ENCODE measurements at places on chromosomes 1 and 21.

- peak; percentile 90 for DNase-seq
These were observed 18.3 kb upstream of the IL6R start for GRCh38 chr1:154386643-154387352.

DNA sequence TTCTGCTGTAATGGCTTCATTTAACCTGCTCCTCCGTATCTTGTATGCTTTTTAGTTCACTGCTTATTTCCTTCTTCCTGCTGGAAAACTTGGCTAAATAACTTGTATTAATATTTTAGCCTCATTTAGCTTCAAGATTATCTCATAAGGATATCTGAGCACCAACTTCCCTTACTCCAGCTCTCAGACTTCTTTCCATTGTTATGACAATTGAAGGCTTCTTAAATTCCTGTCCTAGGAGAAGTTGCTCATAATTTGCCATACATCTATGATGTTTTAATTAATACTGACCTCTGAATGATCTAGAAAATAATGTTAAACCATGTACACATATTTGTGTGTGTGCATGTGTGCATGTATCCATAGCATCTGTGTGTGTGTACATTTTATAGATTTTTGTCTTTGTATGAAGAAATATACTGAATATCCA, 1524.4 kb upstream of the TPTE start:
- DNase-seq: no peak

DNA sequence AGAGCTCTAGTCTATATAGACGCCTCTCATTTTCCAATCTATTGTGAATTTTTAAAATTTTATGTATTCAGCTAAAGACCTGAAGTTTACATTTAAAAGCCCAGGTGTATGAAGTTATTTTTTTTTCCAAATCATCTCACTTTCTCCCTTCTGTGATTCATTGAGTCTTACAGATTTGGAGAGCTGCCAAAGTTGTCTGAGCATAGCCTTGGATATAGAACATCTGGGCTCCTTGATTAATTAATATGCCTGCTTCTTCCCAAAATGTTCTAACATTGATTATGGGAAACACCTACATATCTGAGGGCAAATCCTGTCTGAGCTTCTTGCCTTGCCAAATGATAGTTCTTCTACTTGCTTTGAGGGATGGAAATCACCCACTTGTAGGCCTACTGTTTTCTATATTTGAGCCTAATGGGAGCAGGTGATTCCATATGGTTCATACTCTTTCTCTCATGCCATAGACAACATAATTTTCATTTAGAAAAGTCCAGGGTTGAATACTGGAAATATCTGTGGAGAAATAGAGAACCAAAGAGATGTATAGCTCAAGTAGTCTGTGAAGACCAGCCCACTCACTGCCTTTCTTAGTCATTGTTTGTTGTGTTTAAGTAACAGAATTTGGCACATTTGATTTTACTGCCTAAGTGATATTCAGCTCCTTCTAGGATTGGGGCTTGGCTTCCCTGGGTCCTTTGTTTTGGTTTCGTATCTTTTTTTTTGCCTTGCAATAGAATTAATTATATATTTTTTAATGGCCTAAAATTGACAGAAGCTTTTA, 46.2 kb downstream of the MACF1 start:
- DNase-seq: peak; percentile 32

- no peak for DNase-seq
These were observed 93.8 kb downstream of the SYT2 start for GRCh38 chr1:202616355-202616915.

GRCh38 chr1:66540434-66541032, 6.6 kb downstream of the SGIP1 start:
- no peak for DNase-seq

- no peak for DNase-seq
These were observed 47.0 kb upstream of the MPC2 start for GRCh38 chr1:167983797-167984420.

DNA sequence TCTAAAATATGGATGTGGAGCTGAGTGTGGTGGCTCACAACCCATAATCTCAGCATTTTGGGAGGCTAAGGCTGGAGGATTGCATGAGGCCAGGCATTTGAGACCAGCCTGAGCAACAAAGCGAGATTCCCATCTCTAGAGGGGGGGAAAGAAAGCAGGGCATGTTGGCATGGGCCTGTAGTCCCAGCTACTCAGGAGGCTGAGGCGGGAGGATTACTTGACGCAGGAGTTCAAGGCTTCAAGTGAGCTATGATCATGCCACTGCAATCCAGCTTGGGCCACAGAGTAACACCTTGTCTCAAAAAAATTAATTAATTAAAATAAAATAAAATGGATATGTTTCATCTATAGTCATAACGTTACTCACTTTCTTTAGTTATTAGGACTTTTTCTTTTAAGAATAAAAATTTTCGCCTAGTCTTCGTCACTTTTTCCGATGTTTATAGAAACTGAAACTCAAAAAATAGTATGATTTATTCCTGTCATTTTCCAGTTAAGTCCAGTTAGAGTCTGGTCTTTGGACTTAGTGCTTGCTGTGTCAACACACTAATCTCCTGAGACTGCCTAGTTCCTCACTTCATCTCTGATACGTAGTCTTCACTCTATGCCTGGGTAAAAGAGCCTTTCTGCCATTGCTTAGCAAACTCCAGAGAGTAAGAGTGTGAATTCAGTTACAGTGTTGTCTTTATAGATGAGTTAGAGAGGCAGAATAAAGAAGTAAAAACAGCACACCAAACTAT, 28.0 kb downstream of the IARS2 start:
- DNase-seq: no peak

DNA sequence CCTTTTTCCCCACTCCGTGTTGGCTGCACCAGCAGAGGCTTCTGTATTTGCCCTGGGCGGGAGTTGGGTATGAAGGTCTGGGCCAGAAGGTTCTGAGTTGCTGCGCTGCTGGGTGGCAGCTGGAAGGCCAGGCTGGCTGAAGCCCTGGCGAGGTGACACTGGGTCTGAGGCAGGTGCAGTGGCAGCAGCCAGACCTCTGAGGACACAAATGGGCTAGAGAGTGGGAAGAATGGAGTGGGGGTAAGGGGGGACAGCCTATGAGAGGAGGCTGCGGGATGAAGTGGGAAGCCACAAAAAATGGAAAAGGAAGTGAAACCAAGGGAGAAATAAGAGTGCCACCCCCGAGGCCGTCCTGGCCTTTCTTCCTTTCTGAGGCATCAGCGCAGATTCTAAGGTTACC, 53.2 kb downstream of the STX6 start:
- DNase-seq: no peak

DNA sequence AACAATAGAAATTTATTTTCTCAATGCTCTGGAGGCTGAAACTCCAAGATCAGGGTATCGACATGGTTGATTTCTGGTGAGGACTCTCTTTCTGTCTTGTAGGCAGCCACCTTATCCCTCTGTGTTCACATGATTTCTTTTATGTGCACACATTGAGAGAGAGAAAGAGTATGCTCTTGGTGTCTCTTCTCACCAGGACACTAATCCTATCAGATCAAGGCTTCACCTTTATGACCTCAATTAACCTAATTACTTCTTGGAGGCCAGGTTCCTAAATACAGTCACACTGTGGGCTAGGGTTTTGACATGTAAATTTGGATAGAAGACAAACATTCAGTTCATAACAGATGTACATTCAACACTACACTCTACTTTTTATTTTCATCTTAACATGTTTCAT, 1094.2 kb upstream of the ADGRL2 start:
- DNase-seq: no peak

DNA sequence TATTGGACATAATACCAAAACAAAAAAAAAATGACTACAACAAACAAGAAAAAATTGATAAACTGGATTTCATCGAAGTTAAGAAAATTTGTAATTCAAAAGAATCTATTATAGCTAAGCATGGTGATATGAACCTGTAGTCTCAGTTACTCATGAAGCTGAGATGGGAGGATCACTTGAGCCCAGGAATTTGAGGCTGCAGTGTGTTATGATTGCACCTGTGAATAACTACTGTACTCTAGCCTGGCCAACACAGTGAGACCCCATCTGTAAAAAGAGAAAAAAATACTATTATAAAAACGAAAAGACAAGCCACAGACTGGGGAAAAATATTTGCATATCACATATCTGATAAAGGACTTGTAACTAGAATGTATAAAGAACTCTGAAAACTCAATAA, 24.5 kb upstream of the TRIM62 start:
- no peak for DNase-seq

GRCh38 chr1:100811808-100812207, 82.8 kb downstream of the EXTL2 start:
- DNase-seq: no peak

DNA sequence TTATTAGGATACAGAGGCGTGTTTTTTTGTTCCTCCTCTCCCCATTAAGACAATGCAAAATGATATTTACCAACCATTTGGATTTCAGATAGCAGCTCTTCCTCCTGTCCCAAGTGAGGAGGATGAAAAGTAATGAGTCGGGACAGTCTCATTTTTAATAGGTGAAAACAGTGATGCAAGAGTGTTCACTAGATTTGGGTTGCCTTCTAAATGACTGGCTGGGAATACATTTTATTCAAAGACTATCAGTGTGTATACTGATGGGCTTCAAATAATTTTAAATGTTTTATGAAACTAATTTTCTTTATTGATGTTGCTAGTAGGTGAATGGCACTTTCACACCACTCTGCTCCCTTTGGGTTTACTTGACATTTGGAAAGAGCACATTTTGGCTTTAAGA, 2.1 kb downstream of the RCOR3 start:
- no peak for DNase-seq

GRCh38 chr1:94926126-94926914, 590 bp downstream of the CNN3 start:
- DNase-seq: no peak

GRCh38 chr1:28986306-28986910, 72.0 kb downstream of the EPB41 start:
- no peak for DNase-seq

DNA sequence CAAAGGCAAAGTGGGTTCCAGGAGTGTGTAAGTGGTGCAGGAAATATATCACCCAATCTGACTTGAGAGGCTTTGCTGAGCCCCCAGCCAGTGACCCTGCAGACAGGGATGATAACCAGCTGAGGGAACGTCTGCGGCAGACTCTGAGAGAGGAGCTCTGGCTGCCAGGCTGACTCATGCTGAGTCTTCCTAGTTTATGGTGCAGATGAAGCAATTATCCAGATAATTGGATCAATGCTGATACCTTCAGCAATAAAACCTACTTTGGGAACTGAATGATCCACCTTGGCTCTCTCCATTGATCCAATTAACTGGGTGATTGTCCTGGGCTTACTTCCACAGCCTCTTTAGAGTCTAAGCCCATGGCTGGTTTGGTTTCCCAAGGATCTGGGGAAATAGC, 7.3 kb downstream of the C8B start:
- no peak for DNase-seq

DNA sequence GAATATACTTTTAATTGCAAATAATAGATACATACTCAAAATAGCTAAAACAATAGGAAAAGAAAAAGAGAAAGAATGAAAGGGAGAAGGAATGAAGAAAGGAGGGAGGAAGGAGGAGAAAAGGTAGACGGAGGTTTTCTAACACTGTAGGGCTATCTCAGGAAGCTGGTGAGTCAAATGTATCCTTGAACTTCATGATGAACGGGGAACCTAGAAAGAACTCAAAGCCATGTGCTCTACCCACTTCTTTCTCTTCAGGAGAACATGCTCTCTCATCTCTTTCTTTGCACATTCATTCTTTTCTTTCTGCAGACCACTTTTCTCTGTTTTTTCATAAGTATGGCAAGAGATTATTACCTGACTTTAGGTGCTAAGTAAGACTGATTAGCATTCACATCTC, 37.3 kb upstream of the ZNF644 start:
- DNase-seq: no peak

DNA sequence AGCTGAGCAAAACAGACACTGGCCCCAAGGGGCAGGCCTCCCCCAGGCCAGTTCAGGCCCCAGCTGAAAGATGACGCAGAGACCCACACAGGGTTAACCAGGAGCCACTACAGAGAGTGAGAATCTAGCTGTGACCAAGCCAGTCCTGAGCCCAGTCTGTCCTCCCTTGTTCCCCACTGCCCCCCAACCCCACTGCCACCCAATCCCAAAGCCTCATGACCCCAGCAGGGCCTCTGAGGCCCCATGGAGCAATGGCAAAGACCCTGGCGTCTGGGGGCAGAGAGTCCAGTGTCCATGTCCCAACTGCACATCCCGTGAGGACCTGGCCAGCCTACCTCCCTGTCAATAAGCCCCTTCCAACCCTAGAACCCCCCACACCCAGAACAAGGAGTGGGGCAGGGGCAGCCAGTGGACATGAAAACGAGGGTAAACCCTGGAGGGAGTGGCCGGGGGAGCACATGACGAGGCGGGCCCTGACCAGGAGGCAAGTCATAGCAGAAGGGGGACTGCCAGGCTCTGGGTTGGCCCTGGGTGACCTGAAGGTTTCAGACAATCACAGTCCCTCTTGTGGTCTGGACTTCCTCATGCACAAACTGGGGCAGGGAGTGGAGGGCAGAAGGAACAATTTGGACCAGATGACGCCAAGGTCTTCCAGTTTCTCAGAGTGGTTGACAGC, 100.5 kb downstream of the GLIS1 start:
- no peak for DNase-seq

GRCh38 chr1:248824701-248825100, 1.0 kb downstream of the SH3BP5L start:
- no peak for DNase-seq

GRCh38 chr1:246078888-246079252, 428.2 kb downstream of the SMYD3 start:
- no peak for DNase-seq

DNA sequence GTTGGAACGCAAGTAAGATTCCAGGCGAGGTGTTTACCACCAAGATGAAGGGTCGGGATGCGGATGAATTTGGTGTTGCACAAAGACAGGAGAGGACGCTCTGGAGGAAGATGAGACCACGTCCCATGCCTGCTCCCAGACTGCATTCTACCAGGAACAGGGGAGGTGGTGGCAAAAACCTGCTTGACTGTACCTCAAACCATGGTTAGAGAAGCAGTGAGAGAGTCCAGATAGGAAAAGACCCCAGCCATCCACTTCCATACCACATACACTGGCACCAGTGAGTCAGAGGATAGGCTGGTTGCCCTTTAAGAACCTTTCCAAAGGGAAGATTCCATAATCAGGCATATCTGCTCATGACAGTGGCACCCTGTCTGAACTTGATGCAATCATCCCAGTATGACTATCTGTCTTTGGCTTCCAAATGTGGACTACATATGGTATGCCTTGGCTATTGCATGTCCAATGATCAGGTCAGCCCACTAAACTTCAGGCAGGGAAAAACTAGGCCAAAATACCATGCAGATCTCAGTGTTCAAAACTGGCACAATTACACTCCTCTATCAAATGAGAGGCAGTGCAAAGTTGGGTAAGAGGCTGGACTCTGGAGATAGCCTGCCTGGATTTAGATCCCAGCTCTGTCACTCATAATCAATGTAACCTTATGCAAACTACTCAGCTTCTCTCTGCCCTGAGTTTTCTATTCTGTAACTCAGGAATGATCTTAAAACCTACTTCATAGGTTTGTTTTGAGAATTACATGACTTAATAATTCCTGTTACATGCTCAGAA, 20.6 kb downstream of the NPR1 start:
- DNase-seq: no peak

DNA sequence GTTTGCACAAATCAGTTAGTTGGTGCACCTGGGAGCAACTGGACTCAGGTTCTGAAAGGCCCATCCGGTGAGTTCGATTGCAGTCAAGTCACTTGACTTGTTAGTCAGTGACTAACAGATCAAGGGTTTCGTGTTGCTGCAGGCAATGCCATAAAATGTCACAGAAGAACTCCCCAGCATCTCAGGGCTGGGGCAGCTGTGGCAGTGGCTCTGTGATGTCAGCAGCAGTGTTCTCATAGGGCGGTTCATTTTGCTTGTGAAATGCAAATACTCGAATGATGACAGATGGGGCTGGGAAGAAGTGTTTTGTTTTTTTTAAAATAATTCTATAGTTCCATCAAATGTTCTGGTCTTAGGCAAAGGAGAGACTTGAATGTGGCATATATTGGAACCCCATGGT, 287.8 kb downstream of the LMX1A start:
- no peak for DNase-seq
